Putamen (tissue), 1 donor: ENCODE measurements at places on chromosomes 5 and 9.

- no peak for DNase-seq
Measured at GRCh38 chr5:103347716-103348423, 89.3 kb downstream of the MACIR start.

DNA sequence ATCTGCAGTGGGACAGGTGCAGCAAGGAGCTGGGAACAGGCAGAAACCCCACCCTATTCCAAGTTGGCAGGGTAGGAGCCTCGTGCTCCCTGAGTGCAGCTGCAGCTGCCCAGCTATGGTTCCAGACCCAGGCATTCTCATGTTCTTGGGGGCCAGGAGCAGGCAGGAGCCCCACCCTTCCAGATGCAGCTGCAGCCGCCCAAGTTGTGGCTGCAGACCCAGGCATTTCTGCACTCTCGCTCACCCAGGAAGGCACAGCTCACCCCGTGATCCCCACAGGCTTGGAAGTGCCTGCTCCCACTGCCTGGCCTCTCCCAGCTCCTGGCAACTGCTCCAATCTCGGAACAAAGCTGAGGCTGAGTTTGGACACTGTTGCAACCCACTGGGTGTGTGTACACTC, 275.8 kb upstream of the ADRA1B start:
- DNase-seq, result no peak

GRCh38 chr9:88280816-88281382, 107.3 kb upstream of the SPIN1 start:
- peak; percentile 7 for DNase-seq

- no peak for DNase-seq
Measured at GRCh38 chr5:68374796-68375518, 159.4 kb downstream of the PIK3R1 start.
